NCI-H1092 treated with DMSO at 0.1 percent for 48 hours (cell line): ENCODE measurements at places on chromosomes 2 and 18.
A peak's percentile ranks its signal among the peaks of the same experiment; 100 is the strongest.

DNA sequence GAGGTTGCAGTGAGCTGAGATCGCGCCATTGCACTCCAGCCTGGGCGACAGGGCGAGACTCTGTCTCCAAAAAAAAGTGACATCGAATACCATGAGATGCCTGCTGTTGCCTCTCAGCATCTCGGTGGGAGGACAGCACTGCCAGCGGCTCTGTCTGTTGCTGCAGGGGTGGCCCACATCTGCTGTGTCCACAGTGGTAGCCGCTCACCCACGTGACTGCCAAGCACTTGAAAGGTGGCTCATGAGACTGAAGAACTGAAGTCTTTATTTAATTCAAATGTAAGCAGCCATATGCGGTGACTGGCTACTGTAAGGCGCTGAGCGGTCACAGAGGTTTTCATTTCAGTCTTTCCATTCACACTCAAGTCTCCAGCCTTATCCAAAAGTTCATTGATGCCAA is 25.8 kb downstream of the IMPA2 start:
- no peak for DNase-seq

GRCh38 chr2:62099050-62099449 is 96.9 kb upstream of the B3GNT2 start:
- DNase-seq, result no peak

DNA sequence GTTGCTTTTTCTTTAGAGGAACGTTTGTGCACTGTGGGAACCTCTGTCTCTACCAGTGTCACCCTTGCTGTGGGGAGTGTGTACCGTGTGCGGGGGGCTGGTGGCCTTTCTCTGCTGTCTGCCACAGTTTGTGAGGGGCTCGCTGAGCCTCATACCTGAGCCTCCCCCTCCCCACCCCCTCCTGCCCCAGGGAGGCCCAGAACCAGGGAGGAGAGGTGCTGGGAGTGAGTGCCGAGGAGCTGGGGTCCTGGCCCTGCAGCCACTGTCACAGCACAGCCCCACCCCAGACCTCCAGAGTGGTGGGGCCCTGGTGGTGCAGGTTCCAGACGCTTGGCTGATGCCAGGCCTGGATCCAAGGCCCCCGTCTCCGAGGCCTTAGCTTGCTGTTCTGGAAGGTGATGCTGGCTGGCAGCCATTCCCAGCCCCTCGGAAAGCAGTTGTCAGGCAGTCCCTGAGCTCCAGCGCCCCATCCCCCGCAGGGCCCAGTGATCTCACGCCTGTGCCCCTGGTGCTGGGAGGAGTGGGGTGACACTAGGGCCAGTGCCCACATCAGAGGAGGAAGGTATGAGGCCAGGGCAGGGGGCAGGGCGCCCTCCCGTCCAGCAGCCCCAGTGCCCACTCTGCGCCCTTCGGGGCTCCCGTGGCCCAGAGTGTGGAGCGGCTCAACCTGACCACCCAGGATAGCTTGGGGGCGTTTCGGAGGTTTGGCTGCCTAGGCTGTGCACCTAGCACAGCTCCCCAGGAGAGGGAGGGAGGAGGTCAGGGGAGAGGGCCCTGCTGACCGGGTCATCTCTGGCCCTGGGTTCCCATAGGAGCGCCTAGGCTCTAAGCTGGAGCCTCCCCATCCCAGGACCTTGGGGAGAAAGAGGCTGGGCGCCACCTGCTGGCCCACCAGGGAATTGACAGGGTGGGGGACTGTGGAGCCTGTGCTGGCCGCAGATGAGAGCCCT is 53.0 kb upstream of the ALPP start:
- no peak for DNase-seq

DNA sequence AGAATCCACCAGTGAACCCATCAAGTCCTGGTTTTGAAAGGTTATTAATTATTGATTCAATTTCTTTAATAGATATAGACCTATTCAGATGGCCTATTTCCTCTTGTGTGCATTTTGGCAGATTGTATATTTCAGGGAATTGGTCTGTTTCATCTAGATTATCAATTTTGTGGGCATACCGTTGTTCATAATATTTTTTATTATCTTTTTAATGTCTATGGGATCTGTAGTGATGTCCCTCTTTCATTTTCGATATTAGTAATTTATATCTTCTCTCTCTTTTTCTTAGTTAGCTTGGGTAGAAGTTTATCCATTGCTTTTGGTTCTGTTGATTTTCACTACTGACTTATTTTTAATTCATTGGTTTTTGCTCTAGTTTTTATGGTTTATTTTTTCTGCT is 39.9 kb upstream of the TANC1 start:
- DNase-seq, result no peak

DNA sequence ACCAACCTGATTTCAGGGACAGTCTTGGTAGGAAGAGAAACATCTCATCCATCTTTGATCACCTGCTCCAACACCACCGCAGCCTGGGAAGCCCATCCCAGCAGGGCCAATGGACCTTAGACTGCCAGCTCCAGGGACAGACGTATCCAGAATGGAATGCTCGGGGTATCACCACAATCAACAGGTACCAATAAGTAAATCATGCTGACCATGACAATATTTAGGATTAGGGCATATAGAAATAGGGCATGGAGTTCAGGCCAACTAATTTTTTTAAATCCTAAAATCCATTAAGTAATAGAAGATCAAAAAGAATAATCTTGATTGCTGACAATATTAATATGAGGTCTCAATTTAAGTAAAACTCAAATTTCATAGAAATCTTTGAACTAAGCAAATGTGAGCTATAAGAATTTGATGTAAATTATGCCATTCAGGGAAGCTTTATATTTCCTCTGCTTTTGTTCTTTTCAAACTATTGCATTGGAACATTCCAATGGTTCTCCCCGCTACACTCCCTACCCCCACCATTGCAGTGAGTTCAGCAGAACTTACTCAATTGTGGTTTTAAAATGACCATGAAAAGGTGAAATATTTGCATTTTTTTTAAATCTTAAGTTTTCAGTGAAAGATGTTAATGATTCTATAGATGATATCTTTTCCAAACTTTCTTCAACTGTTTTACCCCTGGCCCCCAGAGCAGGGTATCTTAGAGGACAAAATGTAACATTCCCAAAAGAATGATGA is 138.6 kb downstream of the DNER start:
- DNase-seq, result no peak

GRCh38 chr18:37539236-37539635 is 26.4 kb downstream of the CELF4 start:
- DNase-seq, result no peak

- DNase-seq, result no peak
Observed at GRCh38 chr2:38672445-38673391, 6.8 kb downstream of the GALM start.

GRCh38 chr2:233007270-233007669 is 5.8 kb downstream of the NGEF start:
- no peak for DNase-seq

DNA sequence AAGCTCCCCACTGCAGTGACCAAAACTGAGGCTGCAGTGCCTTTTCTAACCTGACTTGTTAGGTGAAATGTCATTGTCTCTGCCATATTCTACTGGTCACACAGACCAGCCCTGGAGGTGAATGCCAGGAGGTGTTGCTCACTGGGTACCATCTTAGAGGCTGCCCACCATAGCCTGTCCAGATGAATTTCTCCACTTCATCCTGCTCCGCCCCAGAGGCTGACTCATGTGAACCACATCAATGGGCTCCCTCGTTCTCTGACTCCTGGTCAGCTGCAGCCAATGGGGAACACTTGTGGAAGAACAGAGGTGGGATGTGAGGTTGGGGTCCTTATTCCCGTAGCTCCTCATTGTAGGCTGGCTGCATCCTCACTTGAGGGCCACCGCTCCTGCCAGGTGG is 3.4 kb upstream of the NARS1 start:
- DNase-seq, result no peak

GRCh38 chr2:15999596-16000469 is 59.5 kb downstream of the MYCN start:
- no peak for DNase-seq

- no peak for DNase-seq
Observed at GRCh38 chr18:13451213-13451540, 232.6 kb downstream of the LDLRAD4 start.

DNA sequence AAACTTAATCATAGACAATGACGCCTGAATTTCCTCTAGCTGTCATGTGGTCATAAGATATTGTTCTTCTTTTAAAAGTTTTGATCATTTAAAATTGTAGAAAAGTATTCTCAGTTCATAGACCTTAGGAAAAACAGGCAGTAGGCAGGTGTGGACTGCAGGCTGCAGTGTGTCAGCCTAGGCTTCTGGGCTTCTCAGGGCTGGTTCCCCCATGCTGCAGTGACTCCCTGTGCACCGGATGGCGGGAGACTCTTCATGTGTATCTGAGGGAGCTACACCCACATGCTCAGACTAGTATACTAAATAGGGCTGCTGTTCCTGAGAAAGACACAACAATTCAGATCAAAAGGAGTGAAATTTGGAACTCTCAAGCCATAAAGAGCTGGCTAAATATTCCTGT is 72.4 kb downstream of the PXDN start:
- DNase-seq, result no peak

DNA sequence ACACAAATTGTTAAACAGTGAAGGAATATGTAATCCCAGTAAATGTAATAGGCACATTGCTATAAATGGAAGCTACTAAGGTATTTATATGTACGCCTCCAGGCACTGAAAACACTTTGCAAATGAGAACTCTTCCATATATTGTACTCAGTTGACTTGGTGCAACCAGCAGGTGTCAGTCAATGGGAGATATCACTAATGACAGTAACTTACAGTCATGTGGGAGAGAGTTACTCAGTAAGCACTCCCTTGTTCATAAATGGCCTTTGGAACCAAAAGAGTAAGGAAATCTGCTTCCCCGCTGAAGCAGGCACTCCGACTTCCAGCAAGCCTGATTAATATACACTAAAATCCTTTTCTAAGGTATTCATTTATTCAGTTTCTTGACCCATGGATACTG is 5.9 kb downstream of the MDH1 start:
- DNase-seq, result no peak

- no peak for DNase-seq
Observed at GRCh38 chr2:85698880-85699254, 4.7 kb downstream of the GNLY start.

DNA sequence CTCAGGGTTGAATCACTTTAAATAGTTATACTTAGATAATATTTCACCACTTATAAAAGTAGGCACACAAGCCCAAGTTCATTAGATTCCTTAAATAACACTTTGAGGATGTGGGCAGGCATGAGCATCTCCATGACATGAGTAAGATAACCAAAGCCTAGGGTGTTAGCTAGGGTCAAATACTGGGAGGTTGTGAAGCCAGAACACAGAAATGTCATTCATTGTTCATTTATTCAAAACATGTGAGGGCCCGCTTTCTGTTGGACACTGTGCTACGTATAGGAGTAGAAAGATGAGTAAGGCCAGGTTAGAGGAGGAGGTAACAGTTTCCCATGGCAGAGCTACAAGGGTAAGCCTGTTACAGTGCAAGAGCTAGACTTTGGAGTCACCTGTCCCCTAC is 93.5 kb upstream of the NEDD4L start:
- DNase-seq, result no peak

DNA sequence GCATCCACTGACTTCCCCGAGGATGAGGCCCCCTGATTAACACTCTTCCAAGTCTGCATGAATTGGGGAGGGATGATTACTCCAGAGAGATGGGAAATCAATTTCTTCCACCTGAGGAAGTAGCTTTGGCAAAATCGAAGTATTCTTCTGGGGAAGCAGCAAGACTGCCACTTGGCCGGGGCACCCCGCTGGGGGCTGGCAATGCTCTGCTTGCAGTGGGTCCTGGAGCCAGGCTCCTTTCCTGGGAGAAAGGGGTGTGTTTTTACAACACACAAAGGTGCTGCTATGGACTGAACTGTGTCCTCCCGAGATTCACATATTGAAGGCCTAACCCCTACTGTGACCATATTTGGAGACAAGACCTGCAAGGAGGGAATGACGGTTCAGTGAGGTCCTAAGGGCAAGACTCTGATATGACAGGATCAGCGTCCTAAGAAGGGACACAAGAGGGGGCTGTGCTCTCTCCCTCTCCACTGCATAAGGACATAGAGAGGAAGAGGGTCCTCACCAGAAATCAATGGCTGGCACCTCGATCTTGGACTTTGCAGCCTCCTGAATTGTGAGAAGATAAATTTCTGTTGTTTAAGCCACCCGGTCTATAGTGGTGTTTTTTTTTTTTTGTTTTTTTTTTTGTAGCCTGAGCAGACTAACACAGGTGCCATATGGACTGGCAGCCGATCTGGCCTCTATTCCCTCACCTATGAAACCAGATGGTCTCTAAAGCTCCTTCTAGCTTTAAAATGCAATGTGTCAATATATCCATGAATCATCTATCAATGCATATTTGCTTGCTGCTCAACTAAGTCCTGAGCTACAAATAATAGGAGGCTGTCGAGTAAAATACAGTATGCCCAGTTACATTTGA is 3.6 kb upstream of the SMARCAL1 start:
- DNase-seq, result no peak

- peak; percentile 67 for DNase-seq
Observed at GRCh38 chr18:8615397-8616027, 6.3 kb downstream of the RAB12 start.

- DNase-seq, result peak; percentile 75
Observed at GRCh38 chr18:50879302-50880118, 592 bp downstream of the ME2 start.

GRCh38 chr2:105339414-105339813 is 2.1 kb downstream of the C2orf49 start:
- DNase-seq, result no peak

DNA sequence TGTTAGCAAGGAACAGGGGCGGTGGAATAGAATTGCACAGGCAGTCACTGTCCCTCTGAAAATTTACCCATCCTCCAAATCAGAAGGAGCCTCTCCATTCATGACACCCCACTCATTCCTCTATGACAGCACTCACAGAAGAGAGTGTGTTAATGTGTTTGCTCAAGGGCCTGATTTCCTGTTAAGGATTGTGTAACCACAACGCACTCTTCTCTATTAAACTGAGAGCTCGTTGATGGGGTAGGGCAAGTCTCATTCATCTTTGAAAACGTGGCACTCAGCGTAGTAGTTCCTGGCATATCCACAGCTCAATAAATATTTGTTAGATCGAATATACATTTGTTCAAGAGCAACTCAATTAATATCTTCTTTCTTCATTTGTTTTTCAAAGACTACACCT is 106.4 kb downstream of the VAPA start:
- DNase-seq, result peak; percentile 97

- no peak for DNase-seq
Observed at GRCh38 chr18:2471523-2471922, 99.8 kb downstream of the METTL4 start.
